Stimulated activated CD4-positive, alpha-beta T cell treated with anti-CD3 and anti-CD28 coated beads, Interleukin-12 subunit alpha, Interleukin-12 subunit beta, amount 100 ng/mL, for 4 hours (primary cell): ENCODE measurements at places on chromosomes 16 and 17.

DNA sequence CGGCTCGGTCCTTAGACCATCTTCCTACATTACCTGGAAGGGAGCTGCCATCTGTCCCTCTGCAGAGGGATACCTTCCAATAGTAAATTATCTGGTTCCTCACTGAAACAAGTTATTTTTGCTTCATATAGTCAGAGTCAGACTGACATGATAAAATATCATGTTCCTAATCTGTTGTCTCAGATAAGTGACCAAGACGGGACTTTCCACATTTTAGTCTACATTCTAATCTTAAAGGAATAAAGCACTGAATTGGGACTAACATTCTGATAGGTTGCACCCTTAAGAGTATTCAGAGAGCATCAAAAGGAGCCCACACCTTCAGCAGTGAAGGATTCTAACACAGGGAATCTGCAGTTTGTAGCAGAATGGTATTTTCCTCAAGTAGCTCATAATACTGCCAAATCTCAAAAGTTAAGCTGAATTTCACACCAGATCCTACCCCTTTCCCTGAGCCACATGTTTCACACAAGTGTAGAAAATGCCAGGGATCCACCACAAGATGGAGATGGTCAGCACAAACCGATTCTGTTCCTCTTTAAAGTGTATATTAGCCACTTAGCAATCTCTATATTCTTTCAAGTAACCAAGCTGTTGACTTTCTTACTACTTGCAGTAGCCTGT, 13.4 kb downstream of the GINS2 start:
- DNase-seq = no peak

DNA sequence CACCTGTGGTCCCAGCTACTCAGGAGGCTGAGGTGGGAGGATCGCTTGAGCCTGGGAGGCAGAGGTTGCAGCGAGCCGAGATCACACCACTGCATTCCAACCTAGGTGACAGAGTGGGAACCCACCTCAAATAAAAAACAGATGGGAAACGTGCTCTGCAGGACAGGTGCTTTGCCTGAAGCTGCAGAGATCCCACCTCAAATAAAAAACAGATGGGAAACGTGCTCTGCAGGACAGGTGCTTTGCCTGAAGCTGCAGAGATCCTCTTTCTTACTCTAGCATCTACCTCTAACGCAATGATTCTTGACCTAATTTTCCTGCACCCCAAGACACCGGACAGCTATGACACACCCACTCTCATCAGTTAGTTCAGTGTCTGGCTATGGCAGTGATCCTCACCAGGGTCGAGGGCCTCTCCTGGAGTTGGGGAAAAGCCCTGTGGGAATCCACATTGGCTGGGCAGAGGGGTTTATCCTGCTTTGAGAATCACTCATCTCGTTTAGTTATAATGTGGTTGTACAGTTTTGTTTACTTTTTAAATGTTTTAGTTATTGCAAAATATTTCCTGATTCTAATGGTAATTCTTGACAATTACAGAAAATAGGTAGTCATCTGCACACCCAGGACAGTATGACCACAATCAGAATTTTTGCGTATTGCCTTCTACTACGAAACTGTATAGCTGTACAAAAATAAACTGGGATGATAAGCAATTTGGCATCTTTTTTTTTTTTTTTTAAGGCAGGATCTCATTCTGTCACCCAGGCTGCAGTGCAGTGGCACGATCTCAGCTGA, 11.4 kb downstream of the VPS53 start:
- no peak for DNase-seq

GRCh38 chr17:65039336-65039988, 17.1 kb downstream of the GNA13 start:
- no peak for DNase-seq

DNA sequence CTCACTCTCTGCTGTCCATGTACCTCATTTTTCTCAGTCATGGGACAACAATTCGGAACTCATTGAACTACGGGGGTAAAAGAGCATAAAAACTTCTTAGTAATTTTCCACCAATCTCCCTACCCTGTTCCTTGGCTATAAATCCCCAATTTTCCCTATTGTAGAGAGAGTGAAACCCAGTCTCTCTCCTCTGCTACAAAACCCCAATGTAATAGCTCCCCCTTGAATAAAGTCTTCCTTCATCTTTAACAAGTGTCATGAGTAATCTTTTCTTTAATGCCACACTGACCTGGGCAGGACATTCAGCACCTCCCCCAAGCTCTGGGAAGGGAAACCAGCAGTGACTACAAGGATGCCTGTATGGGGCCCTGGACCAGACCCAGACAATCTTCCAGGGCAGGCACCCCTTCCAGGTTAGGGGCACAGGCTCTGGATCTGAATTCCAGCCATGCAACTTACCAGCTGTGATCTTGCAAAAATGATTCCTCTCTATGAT, 10.2 kb upstream of the EIF1 start:
- DNase-seq = no peak

GRCh38 chr16:67533024-67533560, 4.5 kb downstream of the RIPOR1 start:
- DNase-seq = no peak

- no peak for DNase-seq
Observed at GRCh38 chr16:51035711-51036110, 115.4 kb downstream of the SALL1 start.

DNA sequence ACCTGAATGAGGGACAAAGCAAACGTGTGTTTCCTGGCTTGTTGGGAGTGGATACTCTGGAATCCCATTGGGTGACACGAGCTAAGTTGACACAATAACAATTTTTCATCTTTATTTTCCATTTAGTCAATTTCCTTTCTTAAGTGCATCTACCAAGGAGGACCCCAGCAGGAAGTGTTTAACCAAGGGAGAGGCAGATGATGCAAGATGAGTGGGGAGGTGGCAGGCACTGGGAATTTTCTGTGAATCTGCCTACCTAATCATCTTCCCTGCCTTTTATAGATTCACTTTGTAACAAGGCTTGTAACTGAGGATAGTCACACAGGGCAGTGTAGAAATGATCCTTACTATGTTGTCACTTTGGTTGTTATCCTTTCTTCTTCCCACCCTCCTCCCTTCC, 317.7 kb upstream of the HSBP1 start:
- no peak for DNase-seq

- no peak for DNase-seq
Observed at GRCh38 chr17:80416260-80416939, 1.4 kb downstream of the ENDOV start.

DNA sequence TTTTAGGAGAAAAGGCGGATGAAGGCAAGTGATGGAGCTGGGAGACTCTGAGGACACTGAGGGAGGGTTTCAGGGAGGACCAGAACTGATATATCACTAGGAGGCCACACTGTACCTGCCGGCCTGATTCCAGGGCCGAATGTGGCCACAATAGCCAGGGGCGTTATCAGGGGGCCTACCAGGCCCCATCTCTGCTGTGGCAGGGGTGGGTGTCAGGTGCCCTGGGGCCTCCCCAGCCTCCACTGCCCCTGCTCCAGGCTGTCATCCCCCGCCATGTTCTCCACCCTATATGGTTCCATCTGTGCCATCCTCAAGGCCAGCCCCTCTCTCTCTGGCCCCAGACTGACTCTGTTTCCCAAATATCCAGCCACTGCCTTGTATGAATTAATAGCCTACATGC, 246.5 kb downstream of the GSG1L start:
- DNase-seq = no peak
